M059J (cell line): ENCODE measurements at places on chromosomes 1 and 21.

DNA sequence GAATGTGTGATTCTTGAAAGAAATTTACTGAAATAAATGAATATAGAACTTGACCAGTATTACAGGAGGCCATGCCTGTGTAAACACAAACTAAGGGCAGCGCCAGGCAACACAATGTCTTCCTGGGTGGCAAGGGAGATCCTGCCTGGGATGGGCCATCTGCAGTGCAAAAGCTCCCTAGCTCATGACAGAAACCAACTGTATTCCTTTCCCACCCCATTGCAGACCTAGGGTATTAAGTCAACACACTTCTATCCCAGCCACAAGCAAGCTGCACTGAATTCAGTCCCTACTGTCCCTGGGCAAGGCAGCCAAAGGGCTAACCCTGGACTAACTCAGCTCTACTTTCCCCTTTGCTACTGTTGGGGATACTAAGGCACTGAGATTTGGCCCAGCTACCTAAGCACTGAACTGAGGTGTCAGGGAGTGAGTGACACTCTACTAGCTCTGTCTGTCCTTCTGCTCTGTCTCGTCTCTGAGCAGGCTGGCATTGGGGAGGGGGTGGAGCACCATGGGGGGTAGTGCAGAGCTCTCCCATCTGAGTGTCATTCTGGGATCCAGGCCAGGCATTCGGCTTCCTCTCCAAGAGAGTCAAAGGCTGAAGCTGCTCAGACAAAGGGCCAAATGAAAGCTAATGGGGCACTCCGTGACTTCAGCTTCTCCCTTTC is 2.5 kb downstream of the INKA2 start:
- peak; percentile 73 for DNase-seq

DNA sequence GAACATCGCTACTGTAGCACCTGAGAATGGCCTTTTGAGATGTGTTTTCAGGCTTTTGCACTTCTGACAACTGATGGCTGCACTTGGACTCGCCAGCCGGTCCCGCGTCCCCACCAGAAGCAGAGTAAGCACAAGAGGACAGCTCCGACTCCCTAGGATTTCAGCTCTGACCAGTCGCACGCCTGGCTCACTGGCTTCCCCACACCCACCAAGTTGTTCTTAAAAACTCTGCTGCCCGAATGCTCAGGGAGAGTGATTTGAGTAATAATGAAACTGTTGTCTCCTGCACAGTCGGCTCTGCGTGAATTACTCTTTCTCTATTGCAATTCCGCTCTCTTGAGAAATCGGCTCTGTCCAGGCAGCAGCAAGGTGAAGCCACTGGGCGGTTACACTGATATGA is 40.2 kb upstream of the NLRP3 start:
- no peak for DNase-seq

- no peak for DNase-seq
These were observed 14.3 kb upstream of the CD34 start for GRCh38 chr1:207925210-207925609.

DNA sequence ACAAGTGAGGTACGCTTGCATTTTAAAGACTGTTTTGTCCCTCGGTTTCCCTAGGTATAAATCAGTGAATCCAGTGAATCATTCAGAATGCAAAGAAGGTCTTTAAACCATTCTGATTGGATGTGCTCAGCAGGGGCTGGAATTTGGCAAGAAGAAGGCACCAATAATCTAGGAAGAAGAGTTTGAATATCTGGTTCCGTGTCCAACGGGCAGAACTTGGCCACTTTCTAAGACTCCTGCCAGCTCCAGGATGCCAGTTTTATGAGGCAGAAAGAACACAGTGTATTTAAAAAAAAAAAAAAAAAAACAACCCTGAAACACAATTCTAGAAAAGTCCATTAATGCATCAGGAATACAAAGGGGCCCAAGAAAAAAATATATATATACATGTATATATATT is 3.0 kb upstream of the TENT5C start:
- no peak for DNase-seq

DNA sequence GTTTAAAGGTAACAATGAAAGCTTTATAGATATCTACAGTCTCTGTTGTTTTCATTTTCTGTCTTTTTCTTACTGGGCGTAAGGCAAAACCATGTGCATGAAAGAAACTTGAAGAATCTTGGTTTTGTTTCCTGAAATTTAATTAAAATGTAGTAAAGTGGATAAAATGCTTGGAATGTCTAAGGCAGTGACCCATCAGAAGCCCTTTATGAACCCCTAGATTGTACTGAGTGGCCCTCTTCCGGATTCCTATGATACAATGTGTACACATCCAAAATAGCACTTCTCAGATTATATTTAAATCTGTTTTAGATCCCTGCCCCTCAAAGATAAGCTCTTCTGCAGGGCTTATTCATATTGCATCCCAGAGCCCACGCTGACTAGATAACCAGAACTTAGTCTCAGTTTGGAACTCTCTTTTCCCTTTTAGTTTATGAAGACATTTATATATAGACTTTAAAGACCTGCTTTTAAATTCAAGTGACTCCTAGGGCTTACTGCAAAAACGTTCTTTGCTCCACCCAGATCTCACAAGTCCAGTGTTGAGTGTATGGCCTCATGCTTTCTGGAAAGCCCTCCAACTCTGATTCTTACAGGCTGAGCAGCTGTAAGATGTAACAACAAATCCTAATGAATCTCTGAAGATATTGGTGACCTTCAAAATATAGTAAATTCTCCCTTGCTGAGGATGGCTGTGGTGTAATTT is 142.9 kb downstream of the LRRC7 start:
- peak; percentile 25 for DNase-seq
